CD4-positive, alpha-beta T cell (primary cell): ENCODE measurements at places on chromosomes 4 and X.

DNA sequence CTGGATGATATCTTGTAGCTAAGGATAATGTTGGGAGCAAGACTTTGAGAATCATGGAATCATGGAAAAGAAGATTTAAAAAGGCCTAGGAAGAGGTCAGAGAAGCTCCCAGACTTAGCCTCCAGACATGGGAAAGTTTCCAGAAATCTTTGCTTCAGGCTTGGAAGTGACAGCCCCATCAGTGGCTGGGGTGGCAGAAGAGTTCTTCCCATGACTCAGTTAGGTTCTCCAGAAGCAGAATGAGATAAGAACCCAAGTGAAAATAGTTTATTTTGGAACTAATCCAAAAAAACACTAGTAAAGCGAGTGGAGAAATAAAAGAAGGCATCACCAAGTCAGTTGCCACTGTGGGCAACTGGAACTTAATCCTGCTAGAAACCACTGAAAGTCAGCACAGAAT, 506.9 kb downstream of the MID1IP1 start:
- no peak for DNase-seq

DNA sequence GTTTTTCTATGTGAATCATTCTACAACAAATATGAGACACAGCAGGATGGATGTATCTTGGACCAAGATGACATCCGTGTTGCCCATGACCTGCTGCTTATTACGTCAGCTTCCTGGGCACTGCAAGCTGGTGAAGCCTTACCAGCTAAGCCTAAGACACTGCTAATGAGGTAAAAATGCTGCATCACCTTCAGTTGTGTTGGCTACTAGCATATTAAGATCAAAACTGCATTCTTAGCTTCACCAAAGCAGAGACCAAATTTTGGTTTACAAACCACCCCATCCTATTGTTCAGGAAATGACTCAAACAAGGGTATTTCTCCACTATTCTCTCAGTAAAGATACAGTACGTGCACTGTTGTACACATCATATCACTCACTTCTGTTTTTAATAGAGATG, 50.3 kb downstream of the MAML3 start:
- peak; percentile 63 for DNase-seq

DNA sequence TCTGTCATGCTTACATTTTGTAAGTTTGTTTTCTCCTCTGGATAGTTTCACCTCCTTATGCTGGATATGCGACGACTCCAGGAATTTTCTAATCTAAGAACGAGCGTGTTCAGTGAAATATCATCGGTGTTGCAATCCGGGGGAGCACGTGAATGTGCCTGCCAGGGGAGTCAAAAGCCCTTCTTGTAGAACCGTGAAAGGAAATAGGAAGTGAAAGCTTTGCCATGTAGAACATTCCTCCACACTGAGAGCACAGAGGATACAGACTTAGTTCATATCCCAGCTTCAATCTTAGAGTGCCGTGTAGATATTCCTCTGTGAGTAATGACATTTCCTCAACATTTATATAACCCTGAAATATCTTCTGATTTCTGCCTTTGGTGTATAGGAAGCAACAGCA, 121.2 kb downstream of the VEGFC start:
- no peak for DNase-seq

- no peak for DNase-seq
Measured at GRCh38 chr4:81786063-81786763, 314.5 kb upstream of the RASGEF1B start.

GRCh38 chr4:159193046-159193620, 90.3 kb downstream of the RAPGEF2 start:
- no peak for DNase-seq

GRCh38 chr4:47031751-47032404, 511 bp downstream of the GABRB1 start:
- no peak for DNase-seq

DNA sequence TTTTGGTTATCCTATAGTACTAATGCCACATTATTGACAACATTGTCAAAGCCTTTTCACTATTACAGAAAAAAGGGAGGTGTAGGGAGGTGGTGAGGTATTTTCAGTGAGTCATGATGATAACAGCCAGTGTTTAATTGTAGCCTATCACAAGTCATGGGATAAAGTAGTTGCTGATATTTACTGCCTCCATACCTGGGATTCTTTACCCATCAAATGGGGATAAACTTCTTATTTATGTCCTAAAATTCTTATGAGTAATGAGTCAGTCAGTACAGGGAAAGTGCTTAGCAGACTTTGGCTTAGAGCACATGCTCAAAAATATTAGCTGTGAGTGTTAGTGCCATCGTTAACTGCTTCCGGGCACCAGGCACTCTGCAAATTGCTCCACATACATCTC, 25.7 kb downstream of the ADGRG2 start:
- no peak for DNase-seq

- no peak for DNase-seq
Measured at GRCh38 chr4:169282429-169283113, 11.8 kb upstream of the SH3RF1 start.

GRCh38 chr4:26081795-26082498, 167.9 kb downstream of the SMIM20 start:
- DNase-seq, result no peak

DNA sequence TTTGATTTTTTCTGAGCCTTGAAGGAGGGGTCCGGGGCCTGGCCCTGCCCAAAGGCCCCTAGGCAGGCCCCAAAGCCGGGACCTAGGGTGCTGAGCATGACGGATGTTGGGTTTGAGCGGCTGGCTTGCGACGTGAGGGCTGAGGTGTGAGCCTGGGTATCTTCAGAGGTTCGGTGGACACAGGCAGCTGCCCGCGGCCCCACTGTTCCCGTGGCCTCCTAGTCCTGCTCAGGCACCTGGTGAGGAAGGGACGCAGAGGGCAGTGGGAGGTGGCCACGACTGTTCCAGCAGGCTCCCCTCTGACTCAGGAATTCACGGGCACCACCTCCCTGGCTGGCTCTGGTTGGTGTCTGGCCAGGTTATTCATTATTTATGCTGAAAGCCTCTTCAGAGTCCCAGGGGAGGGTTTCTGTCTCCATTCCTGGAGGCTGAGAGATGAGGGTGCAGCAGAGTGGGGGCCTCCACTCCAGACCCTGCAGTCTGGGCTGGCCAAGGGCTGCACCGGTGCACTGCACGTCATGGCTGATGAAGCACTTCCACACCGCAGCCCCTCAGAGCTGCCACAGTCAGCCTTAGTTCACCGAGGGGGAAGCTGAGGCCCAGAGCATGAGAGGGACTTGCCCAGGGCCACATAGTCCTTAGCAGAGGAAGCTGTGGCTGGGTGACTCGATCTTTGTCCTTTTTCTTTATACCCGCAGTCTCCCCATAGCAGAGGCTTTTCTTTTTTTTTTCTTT, 2.2 kb downstream of the MSANTD1 start:
- DNase-seq, result no peak

DNA sequence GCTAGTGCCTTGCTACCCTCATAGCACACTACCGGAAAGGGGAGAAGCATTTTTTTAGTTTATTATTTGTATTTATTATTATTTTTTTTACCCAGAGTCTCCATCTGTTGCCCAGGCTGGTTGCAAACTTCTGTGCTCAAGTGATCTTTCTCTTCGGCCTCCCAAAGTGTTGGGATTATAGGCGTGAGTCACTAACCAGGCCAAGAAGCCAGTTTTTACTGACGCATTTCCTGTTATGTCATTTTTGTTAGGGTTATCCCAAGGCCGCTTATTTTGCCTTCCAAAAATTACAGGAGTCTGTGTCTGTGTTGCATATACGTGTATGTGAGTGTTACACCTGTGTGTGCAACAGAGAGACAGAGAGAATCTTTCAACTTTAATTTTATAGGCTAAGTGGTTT, 404.5 kb downstream of the GBA3 start:
- no peak for DNase-seq

- DNase-seq, result no peak
Measured at GRCh38 chr4:110629214-110629754, 6.4 kb upstream of the PITX2 start.

- no peak for DNase-seq
Measured at GRCh38 chrX:119015407-119016237, 41.2 kb downstream of the LONRF3 start.

DNA sequence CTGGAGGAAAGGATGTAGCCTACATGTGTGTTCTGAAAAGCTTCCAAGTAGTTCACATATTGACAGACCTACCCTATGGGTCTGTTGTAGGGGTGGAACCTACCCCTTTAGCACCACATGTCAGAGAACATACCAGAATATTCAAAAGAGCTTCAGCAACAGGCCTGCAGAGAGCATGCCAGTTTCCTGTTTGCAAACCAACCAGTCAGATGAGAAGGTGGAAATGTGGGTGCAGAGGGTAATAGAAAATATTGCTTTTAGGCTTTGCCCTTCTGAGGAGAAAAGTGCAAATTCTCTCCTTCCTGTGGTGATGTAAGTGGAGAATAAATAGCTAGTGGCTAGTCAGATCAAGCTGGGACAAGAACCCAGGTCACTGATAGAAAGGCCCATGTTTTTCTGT, 16.4 kb downstream of the INTS6L start:
- no peak for DNase-seq

GRCh38 chrX:132957211-132958090, 978 bp downstream of the HS6ST2 start:
- DNase-seq, result no peak

GRCh38 chrX:20350596-20350995, 83.9 kb upstream of the RPS6KA3 start:
- DNase-seq, result no peak

DNA sequence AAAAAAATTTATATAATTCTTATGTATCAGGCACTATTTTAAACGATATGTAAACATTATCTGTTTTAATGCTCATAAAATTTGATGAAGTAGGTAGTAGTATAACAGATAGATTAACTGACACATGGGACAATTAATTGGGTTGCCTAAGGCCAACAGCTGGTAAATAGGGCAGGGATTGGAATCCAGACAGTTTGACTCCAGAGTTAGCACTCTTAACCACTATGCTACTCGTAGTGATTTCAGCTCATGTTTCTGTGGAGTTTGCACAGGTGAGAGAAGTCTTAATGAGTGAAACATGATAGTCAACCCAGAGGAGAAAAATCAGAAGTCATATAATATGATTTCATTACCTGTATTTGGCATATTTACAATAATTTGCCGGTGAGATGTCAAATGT, 126.0 kb upstream of the WDFY3 start:
- no peak for DNase-seq

GRCh38 chrX:23333842-23334520, 668 bp upstream of the PTCHD1 start:
- no peak for DNase-seq

GRCh38 chr4:133565379-133565778, 416.3 kb downstream of the PCDH10 start:
- DNase-seq, result no peak

DNA sequence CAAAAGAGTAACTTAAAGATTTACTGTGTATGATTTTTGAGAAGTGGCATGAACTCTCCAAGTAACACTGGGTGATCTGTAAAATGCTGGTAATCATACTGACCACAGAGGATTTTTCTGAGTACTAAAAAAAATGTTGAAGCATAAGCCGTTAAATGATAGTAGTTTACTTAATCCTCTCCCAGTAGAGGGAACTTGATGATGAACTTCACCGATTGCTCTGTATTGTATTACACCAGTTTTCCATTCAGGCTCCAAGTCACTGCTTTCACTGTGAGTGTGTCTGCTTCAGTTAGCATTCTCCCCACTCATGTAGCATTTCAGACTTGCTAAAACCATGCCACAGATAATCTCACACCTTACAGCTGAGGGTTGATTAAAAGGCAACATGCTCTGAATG, 294.1 kb downstream of the GBA3 start:
- DNase-seq, result no peak

DNA sequence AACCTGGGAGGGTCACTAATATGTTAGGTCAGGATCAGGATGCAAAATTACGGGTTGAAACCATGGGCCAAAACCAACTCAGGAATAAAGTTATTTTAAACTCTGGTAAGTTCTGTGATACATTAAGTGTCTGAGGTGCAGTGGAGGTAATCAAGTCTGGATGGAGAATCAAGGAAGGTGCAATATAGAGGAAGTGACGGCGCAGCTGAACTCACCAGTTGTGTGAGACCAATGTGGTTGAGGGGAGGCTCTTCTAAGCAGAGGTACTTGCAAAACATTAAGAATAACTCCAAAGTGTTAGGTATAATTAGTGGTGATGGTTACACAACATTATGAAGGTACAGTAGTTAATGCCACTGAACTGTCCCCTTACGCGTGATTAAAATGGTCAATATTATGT, 19.7 kb downstream of the GAB3 start:
- DNase-seq, result no peak

DNA sequence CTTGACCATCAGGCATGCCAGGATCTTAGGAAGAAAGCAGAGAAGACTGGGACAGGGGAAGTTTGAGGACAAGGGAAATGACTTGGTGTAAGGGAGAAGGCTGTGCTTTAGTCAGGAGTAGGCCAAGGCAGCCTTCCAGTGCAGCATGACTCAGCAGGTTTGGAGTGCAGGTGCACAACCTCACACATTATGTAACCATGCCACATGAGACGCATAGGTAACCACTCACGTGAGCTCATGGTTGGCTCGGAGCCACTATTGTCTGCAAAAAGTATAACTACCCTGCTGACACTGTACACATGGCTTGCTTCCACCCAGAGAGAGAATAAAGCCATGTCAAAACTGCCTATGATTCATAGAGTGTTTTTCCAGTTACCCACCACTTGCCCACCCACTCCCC, 715.9 kb downstream of the SMARCA1 start:
- no peak for DNase-seq

GRCh38 chr4:158202481-158202880, 7.8 kb upstream of the TMEM144 start:
- no peak for DNase-seq

GRCh38 chr4:157591245-157591644, 370.7 kb downstream of the GRIA2 start:
- no peak for DNase-seq

- no peak for DNase-seq
Measured at GRCh38 chrX:132031867-132032266, 8.8 kb downstream of the STK26 start.

GRCh38 chr4:76434901-76435527, at the start of gene SHROOM3:
TSS of gene SHROOM3 (plus strand) at chr4:76435229. CDS start at chr4:76436053, 824 bp downstream.
- no peak for DNase-seq

GRCh38 chr4:19689511-19689910, 562.2 kb upstream of the SLIT2 start:
- DNase-seq, result no peak

DNA sequence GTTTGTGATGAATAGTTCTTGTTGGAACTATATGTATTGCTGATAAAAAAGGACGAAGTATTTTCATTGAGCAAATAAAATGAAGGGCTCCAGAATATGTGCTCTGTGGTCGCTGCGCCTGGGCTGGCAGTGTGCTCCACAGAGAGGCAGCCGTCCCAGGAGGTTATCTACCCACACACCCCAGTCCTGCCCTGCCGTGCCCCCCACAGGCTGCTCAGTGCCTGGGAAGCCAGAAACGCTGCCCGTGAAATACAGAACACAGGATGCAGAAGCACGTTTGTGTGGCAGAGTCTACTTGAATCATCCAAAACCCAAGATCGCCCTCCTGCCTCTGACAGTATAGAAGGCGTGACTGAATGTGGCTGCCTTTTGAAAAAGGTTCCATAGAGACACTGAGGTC, 1.4 kb downstream of the CLDN22 start:
- no peak for DNase-seq

DNA sequence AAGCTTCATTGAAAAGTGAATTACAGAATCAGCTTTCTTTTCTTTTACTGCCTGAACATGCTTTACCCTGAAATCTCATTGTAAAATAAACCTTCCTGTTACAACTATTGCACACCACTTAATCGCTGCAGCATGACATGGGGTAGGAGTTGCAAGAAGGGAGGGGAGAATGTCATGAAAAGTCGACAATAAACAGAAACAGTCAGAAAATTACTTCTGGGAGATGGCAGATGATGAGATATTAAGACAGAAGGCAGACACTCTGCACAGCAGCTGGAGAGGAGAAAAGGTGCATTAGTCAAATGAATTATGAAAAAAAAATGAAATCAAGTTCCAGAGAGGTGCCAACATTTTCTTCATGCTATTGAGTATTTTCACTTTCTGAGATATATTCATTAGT, 287.7 kb downstream of the PCDH7 start:
- DNase-seq, result no peak
